ENCODE measurements at places on chromosomes 1 and 21.

GRCh38 chr21:25360593-25360992 lies 246.7 kb downstream of the MRPL39 start:
- H3K27me3 ChIP-seq, result no peaks in the 10 kb centered on the region
- no peak overlapping the region for H3K4me3 ChIP-seq
- H3K36me3 ChIP-seq, result no peaks in the 10 kb centered on the region
- DNase-seq, result peak; percentile 29
- no peak overlapping the region for H3K27ac ChIP-seq

DNA sequence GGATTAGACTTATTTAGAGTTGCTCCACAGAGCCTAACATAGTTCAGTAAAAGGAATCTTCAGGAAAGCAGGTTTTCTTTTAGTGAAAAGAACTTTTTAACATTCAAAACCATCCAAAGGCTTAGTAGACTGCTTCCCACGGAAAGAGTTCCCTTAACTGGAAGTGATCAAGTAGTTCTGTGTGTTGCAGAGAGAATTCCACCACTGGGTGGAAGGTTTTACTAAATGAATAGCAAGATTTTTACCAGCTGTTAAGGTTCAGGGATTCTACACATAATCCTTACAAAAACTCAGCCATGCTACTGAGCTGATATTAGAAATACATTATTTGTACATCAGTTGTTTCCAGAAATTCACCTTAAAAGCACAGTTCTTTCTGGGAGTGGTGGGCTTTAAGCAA lies 119.7 kb downstream of the GDAP2 start:
- H3K27me3 ChIP-seq, result no peaks in the 10 kb centered on the region
- DNase-seq, result no peak
- H3K36me3 ChIP-seq, result no peaks in the 10 kb centered on the region
- no peak overlapping the region for H3K4me3 ChIP-seq
- H3K27ac ChIP-seq, result no peak overlapping the region
- H3K4me1 ChIP-seq, result peaks cover 20% of the 10 kb centered on the region

- H3K4me3 ChIP-seq, result peak overlapping the region; percentile 76
- peaks cover 8% of the 10 kb centered on the region for H3K4me1 ChIP-seq
- no peaks in the 10 kb centered on the region for H3K27me3 ChIP-seq
- H3K27ac ChIP-seq, result no peak overlapping the region
- peak; percentile 40 for DNase-seq
- no peaks in the 10 kb centered on the region for H3K36me3 ChIP-seq
Measured at GRCh38 chr1:227948493-227949260, 945 bp upstream of the WNT9A start.

GRCh38 chr1:205286335-205286950 lies 35.1 kb downstream of the NUAK2 start:
- no peaks in the 10 kb centered on the region for H3K36me3 ChIP-seq
- no peaks in the 10 kb centered on the region for H3K27me3 ChIP-seq
- H3K4me1 ChIP-seq, result peaks cover 49% of the 10 kb centered on the region

DNA sequence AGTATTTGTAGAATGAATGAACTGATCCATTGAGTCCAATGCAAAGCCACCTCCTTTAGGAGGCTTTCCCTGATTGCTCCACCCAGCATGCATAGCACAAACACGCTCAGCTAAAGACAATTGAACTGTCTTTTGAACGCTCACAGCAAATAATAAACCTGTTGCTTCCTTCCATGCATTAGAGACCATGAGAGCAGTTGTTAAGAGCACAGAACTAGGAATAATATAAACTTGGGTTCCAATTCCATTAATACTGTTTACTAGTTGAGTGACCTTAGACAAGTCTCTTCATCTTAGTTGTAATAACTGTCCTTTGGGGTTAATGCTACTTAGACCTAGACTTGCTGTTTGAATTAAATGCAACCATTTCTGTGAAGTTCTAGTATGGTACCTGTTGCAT lies 5.9 kb upstream of the MEF2D start:
- H3K4me1 ChIP-seq, result peaks cover 64% of the 10 kb centered on the region
- H3K36me3 ChIP-seq, result no peaks in the 10 kb centered on the region
- no peak for DNase-seq
- no peaks in the 10 kb centered on the region for H3K27me3 ChIP-seq

DNA sequence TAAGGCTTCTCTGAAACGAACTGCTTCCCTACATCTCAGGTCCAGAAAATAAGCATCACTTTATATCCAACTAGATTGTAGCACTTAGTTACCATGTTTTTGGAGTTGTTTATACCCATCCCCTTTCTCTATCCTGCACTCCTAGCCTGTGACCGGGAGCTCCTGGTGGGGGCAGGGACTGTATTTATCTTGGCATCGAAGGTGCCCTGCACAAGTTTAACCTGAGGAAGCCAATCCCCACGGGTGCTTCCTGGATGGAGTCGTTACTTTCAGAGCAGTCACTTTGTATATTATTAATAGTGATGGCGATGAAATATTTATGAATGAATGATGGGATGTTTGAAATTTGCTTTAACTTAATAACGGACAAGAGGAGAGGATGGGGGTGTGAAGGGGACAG lies 73.9 kb downstream of the KLHDC7A start:
- H3K4me3 ChIP-seq, result no peak overlapping the region
- H3K36me3 ChIP-seq, result no peaks in the 10 kb centered on the region
- H3K27ac ChIP-seq, result no peak overlapping the region

GRCh38 chr1:211829343-211830054 lies 1.1 kb downstream of the LPGAT1 start:
- no peaks in the 10 kb centered on the region for H3K27me3 ChIP-seq
- DNase-seq, result peak; percentile 56
- H3K27ac ChIP-seq, result 0 out of 2 replicates have a peak overlapping the region, but pooled peaks have one; percentile 11
- H3K4me1 ChIP-seq, result peaks cover 18% of the 10 kb centered on the region
- peak overlapping the region; percentile 73 for H3K4me3 ChIP-seq

DNA sequence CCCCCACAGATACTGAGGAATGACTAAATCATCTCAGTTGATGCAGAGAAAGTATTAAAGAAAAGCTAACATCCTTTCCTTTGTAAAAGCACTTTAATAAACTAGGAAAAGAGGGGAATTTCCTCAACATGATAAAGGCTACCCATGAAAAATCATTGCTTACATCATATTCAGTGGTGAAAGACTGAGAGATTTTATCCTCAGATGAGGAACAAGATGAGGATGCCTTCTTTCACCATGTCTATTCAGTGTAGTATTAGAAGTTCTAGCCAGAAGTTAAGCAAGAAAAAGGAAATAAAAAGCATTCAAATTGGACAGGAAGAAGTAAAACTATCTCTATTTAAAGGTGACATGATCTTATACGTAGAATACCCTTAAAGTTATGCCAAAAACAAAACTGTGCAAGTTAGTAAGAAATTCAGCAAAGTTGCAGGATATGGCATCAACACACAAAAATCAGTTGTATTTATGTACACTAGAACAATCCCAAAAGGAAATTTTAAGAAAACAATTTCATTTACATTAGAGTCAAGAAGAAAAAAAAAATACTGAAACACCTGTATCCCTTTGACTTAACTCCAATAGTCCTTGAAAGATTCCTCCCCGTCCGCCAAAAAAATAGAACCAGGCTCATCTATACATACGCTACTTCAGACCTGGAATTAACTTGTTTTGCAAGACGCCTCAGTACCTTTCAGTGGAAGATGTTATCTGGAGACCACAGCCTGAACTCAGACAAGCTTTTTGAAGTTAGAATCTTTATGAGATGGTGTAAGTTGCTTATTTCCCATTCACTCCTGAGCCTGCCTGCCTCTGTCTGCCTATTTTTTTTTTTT lies 17.5 kb downstream of the ZMYM4 start:
- H3K27ac ChIP-seq, result no peak overlapping the region
- DNase-seq, result no peak
- peaks cover 29% of the 10 kb centered on the region for H3K4me1 ChIP-seq
- no peaks in the 10 kb centered on the region for H3K36me3 ChIP-seq
- H3K4me3 ChIP-seq, result no peak overlapping the region

DNA sequence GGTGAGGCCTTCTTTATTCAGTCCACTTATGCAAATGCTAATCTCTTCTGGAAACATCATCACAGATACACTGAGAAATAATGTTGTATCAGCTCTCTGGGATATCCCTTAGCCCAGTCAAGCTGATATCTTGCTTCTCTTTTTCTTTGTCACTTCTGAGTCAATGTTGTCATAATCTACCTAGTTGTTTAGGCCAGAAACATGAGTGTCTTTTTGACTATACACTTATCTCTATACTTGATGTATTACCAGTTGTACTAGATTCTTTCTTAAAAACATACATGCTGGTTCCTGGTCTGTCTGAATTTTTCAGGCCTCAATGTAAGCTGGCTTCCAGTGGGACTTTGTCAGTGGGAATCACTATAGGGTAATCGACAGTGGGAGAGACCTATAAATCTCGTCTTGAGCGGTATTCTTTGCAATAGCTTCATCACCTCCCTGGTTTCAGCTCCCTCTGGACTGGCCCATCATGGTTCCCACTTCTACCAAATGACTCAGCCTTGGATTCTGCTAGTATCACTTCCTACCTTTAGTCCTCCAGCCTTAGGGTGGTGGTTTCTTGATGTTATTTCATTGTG lies 135.2 kb upstream of the CYYR1 start:
- no peaks in the 10 kb centered on the region for H3K27me3 ChIP-seq
- no peak for DNase-seq
- no peak overlapping the region for H3K27ac ChIP-seq

GRCh38 chr1:187631984-187632383 lies 803.2 kb downstream of the PLA2G4A start:
- H3K4me1 ChIP-seq, result no peaks in the 10 kb centered on the region
- DNase-seq, result no peak
- H3K4me3 ChIP-seq, result no peak overlapping the region
- H3K27ac ChIP-seq, result no peak overlapping the region
- no peaks in the 10 kb centered on the region for H3K27me3 ChIP-seq

DNA sequence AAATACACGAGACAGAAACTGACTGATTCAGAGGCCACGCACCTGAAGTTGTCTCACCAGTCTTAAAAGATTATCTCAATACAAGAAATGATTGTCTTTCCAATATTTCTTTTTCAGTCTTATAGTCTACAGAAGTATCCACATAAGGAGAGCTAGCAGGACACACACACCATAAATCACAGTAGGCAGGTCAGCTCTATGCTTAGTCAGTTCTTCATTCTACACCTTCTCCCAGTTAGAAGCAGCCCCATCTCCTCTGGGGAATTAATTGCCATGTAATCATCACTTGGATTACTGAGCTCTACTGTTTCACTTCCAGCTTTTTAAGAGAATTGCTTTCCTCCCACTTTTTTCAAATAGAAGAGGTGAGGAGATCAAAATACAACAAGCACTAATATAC lies 59.6 kb downstream of the SMYD3 start:
- H3K27me3 ChIP-seq, result no peaks in the 10 kb centered on the region
- H3K36me3 ChIP-seq, result no peaks in the 10 kb centered on the region
- no peak overlapping the region for H3K27ac ChIP-seq

- DNase-seq, result no peak
- no peaks in the 10 kb centered on the region for H3K36me3 ChIP-seq
Measured at GRCh38 chr1:83967336-83967735, 31.6 kb downstream of the TTLL7 start.

DNA sequence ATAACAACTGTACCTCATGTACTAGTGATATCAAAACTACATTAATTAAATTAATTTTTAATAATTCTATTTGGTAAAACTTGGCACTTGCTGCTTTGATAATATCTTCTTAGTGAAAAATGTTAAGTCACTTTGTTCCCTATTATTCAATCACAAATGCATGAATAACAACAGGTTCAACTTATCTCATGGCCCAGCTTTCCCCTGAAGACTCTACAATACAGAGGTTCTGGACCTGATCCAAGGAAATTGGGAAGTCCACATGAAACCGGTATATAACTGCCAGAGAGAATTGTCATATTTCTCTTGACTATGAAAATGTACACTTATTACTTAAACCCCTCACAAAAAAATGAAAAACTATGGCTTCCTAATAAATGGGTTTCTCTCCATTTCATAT lies 33.9 kb upstream of the PTPRC start:
- no peaks in the 10 kb centered on the region for H3K27me3 ChIP-seq
- no peak overlapping the region for H3K27ac ChIP-seq
- peaks cover 36% of the 10 kb centered on the region for H3K4me1 ChIP-seq
- H3K4me3 ChIP-seq, result no peak overlapping the region

DNA sequence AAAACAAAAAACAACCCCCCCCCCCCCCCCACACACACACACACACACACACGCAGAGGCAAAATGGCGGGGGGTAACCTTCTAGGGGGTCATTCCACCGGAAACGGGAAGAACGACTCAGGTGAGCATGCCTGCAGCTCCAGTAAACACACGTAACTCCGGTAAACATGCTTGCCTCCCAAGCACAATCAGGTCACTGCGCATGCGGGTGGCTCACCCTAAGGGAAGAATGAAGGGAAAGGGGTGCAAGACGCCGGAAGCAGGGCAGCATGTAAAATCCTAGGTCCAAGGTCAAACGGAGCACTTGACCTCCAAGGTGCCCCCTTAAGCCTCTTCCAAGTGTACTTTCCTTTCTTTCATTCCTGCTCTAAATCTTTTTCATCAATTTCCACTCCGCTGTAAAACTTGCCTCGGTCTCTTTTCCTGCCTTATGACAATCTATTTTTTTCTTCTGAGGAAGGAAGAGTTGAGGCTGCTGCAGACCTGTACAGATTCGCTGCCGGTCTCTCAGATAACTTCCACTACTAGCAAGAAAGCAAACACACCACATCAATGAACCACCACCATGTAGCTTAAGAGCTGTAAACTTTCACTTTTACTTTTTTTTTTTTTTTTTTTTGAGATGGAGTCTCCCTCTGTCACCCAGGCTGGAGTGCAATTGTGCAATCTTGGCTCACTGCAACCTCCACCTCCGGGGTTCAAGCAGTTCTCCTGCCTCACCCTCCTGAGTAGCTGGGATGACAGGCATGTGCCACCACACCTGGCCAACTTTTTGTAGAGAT lies 21.0 kb upstream of the CBR3 start:
- DNase-seq, result no peak
- peaks cover 3% of the 10 kb centered on the region for H3K4me1 ChIP-seq
- H3K27me3 ChIP-seq, result no peaks in the 10 kb centered on the region
- H3K4me3 ChIP-seq, result no peak overlapping the region
- no peak overlapping the region for H3K27ac ChIP-seq

- no peak overlapping the region for H3K4me3 ChIP-seq
- no peak overlapping the region for H3K27ac ChIP-seq
- no peaks in the 10 kb centered on the region for H3K4me1 ChIP-seq
- peaks cover 39% of the 10 kb centered on the region for H3K27me3 ChIP-seq
- DNase-seq, result no peak
Measured at GRCh38 chr1:200895443-200895789, 716 bp downstream of the INAVA start.

DNA sequence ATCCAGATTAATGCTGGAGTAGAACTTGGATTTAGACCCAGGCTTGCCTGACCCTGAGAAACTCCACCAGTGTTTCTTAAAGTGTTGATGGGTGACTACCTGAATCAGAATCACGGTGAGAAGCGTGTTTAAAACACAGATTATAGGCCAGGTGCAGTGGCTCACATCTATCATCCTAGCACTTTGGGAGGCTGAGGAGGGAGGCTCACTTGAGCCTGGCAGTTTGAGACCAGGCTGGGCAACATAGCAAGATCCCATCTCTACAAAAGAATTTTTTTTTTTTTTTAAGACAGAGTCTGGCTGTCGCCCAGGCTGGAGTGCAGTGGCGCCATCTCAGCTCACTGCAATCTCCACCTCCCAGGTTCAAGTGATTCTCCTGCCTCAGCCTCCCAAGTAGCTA lies 56.3 kb upstream of the TENT5B start:
- H3K4me3 ChIP-seq, result no peak overlapping the region
- DNase-seq, result no peak
- no peaks in the 10 kb centered on the region for H3K4me1 ChIP-seq
- no peaks in the 10 kb centered on the region for H3K27me3 ChIP-seq
- H3K27ac ChIP-seq, result no peak overlapping the region

GRCh38 chr1:33396188-33397124 lies 34.4 kb downstream of the PHC2 start:
- no peaks in the 10 kb centered on the region for H3K27me3 ChIP-seq
- H3K36me3 ChIP-seq, result no peaks in the 10 kb centered on the region
- DNase-seq, result no peak
- H3K27ac ChIP-seq, result no peak overlapping the region
- H3K4me3 ChIP-seq, result no peak overlapping the region
